ENCODE measurements at places on chromosomes 5 and 9.
A peak's percentile ranks its signal among the peaks of the same experiment; 100 is the strongest.

GRCh38 chr5:23208959-23209431 lies 298.4 kb upstream of the PRDM9 start:
- no peak overlapping the region for H3K27ac ChIP-seq
- DNase-seq: peak; percentile 52
- H3K4me3 ChIP-seq: no peak overlapping the region

DNA sequence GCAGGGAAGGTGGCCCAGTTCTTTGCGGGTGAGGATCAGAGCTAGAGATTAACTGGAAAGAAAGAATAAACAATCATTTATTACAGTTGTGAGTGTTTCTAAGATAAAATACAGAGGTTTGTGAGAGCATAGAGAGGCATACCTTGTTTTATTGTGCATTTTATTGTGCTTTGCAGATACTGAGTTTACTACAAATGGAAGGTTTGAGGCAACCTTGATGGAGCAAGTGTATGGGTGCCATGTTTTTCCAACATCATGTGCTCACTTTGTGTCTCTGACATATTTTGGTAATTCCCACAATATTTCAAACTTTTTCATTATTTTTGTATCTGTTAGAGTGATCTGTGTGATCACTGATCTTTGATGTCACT lies 715 bp upstream of the C5orf34 start:
- no peaks in the 10 kb centered on the region for H3K36me3 ChIP-seq
- H3K4me1 ChIP-seq: peaks cover 5% of the 10 kb centered on the region
- DNase-seq: no peak
- H3K27me3 ChIP-seq: no peaks in the 10 kb centered on the region
- H3K4me3 ChIP-seq: peak overlapping the region; percentile 62

DNA sequence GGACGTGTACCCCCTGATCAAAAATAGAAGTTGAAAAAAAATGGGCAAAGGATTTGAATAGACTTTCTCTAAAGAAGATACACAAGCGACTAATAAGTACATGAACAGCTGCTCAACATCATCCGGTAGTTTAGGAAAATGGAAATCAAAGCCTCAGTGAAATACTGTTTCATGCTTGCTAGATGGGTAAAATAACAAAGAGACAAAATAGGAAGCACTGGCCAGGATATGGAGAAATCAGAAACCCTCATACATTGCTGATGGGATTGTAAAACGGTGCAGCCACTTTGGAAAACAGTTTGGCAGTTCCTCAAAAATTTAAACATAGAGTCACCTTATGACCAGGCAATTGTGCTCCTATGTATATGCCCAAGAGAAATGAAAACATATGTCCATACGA lies 65.0 kb upstream of the SUB1 start:
- H3K27me3 ChIP-seq: no peaks in the 10 kb centered on the region
- no peaks in the 10 kb centered on the region for H3K4me1 ChIP-seq
- H3K36me3 ChIP-seq: no peaks in the 10 kb centered on the region
- no peak for DNase-seq

DNA sequence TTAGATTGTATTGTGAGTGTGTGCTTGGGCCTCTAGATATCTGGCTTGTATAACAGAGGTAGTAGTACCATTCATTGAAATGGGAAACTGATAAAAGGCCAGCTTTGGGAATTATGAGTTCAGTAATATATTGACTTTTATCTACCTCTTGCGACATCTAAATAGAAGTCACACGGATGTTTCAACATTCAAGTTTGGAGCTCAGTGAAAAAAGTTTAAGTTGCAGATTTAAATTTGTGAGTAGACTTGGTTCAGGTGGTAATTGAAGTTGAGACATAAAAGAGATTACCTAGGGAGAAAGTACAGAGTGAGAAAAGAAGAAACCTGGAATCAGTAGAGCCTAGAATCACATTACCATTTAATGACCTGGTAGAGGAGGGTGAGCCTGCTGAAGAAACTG lies 189.5 kb downstream of the FER start:
- H3K4me1 ChIP-seq: peaks cover 6% of the 10 kb centered on the region
- no peak for DNase-seq
- no peak overlapping the region for H3K4me3 ChIP-seq
- no peaks in the 10 kb centered on the region for H3K36me3 ChIP-seq

DNA sequence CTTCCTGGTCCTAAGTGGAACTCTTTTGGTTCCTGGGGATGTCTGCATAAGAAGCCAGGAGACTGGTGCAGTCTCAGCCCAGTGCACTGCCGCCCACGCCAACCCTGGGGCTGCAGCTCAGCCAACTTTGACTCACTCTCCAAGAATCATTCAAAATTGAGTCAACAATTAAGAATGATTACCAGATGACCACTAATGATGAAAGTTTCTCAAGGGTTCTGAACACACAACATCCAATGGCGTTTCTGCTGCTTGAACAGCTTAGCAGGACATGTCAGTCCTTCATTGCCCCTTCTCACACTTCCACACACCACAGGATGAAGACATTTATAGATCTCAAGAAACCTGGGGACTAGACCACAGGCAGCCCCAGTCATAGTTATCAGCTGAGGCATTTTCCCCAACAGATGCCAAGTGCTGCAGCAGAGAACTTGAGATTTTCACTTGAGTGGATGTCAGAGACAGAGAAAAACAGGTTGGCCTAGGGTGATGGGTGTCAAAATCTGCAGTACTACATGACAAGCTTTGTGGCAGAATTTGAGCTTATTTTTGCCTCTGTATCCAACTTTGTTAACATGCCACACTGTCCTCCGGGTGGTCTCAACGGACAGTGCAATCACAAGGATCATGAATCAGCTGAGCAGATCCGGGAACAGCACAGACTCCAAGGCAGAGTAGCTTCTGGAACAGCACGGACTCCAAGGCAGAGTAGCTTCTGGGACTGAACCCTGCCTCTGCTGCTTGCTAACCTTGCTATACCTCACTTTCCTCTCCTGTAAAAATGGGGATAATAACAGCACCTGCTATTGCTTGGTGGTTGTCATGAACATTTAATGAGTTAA lies 356.1 kb downstream of the SPOCK1 start:
- no peak overlapping the region for H3K4me3 ChIP-seq
- H3K36me3 ChIP-seq: no peaks in the 10 kb centered on the region
- no peak for DNase-seq
- H3K27ac ChIP-seq: peak overlapping the region; percentile 29
- H3K27me3 ChIP-seq: no peaks in the 10 kb centered on the region

GRCh38 chr9:86512929-86513328 lies 158.7 kb upstream of the TUT7 start:
- no peak overlapping the region for H3K27ac ChIP-seq
- no peak overlapping the region for H3K4me3 ChIP-seq
- no peaks in the 10 kb centered on the region for H3K27me3 ChIP-seq
- no peak for DNase-seq

GRCh38 chr9:126698251-126698650 lies 84.5 kb downstream of the LMX1B start:
- H3K36me3 ChIP-seq: no peaks in the 10 kb centered on the region
- H3K27ac ChIP-seq: no peak overlapping the region
- DNase-seq: no peak
- H3K27me3 ChIP-seq: no peaks in the 10 kb centered on the region
- no peak overlapping the region for H3K4me3 ChIP-seq

GRCh38 chr5:149114403-149115312 lies 26.6 kb upstream of the ABLIM3 start:
- peak; percentile 79 for DNase-seq
- no peaks in the 10 kb centered on the region for H3K4me1 ChIP-seq
- no peaks in the 10 kb centered on the region for H3K27me3 ChIP-seq
- H3K36me3 ChIP-seq: no peaks in the 10 kb centered on the region
- H3K27ac ChIP-seq: no peak overlapping the region

DNA sequence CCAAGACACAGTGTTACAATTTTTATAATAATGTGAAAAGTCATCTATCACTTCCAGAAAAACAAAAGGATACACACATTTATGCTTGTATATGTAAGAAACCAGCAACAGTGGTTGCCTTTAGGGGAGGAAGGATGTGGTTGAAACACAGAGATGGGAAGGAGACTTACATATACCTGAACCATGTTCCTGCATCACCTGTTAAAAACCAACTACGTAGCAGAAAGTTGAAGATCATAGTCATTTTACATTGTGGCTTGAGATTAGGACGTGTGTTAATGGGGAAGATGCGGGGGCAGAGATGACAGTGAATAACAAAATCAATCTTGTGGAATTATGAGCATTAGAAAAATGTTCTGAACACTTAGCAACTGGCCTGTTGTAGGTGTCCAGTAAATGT lies 307.3 kb downstream of the MLLT3 start:
- no peak overlapping the region for H3K4me3 ChIP-seq
- no peak for DNase-seq
- no peak overlapping the region for H3K27ac ChIP-seq
- H3K4me1 ChIP-seq: no peaks in the 10 kb centered on the region
- H3K36me3 ChIP-seq: no peaks in the 10 kb centered on the region

- H3K4me3 ChIP-seq: no peak overlapping the region
- H3K4me1 ChIP-seq: no peaks in the 10 kb centered on the region
- H3K27me3 ChIP-seq: no peaks in the 10 kb centered on the region
- no peaks in the 10 kb centered on the region for H3K36me3 ChIP-seq
- H3K27ac ChIP-seq: no peak overlapping the region
- DNase-seq: no peak
Measured at GRCh38 chr9:123914517-123915196, 15.3 kb downstream of the DENND1A start.

DNA sequence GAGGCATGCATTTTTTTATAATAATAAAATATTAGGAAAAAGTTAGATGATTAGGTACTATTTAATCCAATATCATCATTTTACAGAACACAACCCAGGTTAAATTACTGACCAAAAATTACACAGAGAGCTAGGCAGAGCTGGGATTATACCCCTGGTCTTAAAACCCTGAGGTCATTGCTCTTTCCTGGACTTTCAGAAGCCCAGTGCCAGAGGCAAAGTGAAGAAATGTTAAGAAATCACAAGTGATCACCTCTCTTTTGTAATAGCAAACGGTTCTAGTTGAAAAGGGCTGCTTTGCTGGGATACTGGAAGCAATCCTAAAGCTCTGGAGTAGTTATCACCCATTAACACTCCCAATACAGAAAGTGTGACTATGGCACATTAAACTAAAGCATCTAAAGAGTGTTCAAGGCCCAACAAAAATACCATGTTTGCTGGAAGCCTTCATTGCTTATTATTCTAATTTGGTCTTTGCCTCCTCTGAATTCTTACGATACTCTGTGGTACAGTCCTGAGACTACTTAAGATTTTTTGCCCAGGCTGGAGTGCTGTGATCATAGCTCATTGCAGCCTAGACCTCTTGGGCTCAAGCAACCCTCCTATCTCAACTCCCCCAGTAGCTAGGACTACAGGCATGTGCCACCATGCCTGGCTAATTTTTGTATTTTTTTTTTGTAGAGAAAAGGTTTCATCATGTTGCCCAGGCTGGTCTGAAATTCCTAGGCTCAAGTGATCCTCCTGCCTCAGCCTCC lies 575.9 kb downstream of the RAB3C start:
- H3K27me3 ChIP-seq: no peaks in the 10 kb centered on the region
- no peak overlapping the region for H3K4me3 ChIP-seq
- no peaks in the 10 kb centered on the region for H3K4me1 ChIP-seq
- no peaks in the 10 kb centered on the region for H3K36me3 ChIP-seq
- no peak for DNase-seq

DNA sequence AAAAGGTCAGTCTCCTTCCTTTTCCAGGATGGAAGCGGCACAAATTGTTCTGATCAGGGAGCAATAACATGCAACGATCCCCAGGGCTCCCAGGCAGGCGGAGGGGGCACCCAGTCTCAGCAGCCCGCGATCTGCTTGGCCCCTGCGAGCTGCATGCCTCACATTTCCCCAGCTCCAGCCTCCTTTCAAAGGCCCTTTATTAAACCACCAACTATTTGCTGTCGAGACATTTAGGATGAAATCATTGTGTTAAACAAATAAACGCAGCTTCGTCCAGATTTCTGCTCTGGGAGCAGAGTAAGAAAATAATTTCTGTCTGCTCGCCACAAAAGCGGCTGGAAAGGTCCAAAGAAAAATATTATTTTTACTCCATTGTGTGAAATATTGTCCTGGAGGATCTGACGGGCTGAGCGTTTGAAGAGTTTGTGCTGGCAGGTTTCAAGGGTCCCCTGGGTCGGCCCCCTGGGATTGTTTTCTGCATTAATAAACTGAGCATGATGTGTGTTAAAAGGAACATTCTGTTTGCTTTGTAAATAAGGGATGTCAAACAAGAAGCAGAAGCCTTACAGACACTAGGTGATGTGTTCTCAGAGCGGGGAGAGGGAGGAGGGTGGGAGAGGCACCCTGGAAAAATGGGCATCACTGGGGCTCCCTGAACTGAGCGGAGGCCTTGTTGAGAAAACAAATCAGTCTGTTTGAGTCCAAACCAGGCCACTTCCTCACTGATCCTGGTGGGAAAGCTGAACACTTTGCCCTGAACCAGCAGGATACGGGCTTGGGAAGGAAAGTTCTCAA lies 110.1 kb downstream of the FOXD1 start:
- no peaks in the 10 kb centered on the region for H3K36me3 ChIP-seq
- DNase-seq: peak; percentile 20
- no peak overlapping the region for H3K27ac ChIP-seq
- H3K4me3 ChIP-seq: no peak overlapping the region
- H3K4me1 ChIP-seq: peaks cover 7% of the 10 kb centered on the region

GRCh38 chr9:137228968-137229896 lies 1.5 kb upstream of the SLC34A3 start:
- no peak overlapping the region for H3K4me3 ChIP-seq
- no peak overlapping the region for H3K27ac ChIP-seq
- H3K36me3 ChIP-seq: no peaks in the 10 kb centered on the region
- peaks cover 10% of the 10 kb centered on the region for H3K4me1 ChIP-seq
- H3K27me3 ChIP-seq: no peaks in the 10 kb centered on the region
